ENCODE measurements at places on chromosomes 6 and 20.

DNA sequence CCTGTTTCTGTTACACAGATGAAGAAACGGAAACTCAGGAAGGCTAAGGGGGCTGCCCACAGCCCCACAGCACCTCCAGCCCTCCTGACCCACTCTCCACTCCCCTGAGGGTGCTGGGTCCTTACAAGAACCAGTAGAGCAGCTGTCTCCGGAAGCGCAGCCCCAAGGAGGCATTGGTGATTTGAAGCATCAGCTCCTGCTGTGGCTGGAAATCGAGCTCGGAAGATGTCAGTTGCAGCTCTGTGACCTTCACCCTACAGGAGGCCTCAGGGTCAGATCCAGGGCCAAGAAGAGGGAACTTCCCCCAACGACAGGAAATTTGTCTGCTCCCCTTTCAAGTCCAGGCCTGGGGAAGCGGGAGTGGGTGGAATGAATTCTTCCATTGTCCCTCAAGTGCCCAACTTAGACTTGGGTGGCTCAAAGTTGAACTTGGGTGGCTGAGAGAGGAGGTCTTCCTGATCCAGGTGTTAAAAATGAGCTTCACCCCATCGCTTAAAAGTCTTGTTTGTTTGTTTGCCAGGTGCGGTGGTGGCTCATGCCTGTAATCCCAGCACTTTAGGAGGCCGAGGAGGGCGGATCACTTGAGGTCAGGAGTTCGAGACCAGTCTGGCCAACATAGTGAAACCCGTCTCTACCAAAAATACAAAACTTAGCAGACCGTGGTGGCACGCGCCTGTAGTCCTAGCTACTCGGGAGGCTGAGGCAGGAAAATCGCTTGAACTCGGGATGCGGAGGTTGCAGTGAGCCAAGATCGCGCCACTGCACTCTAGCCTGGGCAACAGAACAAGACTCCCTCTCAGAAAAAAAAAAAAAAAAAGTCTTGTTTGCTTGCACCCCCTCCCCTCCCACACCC is 1.9 kb downstream of the PLTP start:
- DNase-seq, result no peak

- DNase-seq, result no peak
Measured at GRCh38 chr6:63319939-63320338, at the start of gene LGSN. Gene LGSN (minus strand): TSS chr6:63319983. CDS start chr6:63319943, 40 bp downstream.

DNA sequence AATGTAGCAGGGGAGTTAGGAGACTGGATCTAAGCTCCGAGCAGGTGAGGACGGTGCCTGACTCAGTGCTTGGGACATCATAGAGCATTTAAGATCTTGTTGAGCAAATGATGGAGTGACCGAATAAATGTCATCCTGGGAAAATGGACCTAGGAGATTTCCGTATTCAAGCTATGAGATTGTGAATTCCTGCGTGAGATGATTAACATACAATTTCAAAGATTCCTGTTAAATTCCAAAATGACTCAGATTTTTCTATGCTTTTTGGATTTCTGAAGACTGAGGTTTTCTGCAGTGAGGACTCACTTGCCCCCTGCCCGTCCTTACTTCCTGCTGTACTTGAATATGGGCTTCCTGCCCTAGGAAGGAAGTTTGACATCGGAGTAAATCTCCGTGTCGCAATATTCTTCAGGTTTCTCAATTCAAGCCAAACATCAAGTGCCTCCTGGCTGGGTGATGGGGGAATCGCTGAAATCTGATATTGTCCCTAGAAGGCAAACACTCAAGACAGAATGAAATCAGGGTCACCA is 5.2 kb downstream of the SYTL3 start:
- DNase-seq, result no peak

DNA sequence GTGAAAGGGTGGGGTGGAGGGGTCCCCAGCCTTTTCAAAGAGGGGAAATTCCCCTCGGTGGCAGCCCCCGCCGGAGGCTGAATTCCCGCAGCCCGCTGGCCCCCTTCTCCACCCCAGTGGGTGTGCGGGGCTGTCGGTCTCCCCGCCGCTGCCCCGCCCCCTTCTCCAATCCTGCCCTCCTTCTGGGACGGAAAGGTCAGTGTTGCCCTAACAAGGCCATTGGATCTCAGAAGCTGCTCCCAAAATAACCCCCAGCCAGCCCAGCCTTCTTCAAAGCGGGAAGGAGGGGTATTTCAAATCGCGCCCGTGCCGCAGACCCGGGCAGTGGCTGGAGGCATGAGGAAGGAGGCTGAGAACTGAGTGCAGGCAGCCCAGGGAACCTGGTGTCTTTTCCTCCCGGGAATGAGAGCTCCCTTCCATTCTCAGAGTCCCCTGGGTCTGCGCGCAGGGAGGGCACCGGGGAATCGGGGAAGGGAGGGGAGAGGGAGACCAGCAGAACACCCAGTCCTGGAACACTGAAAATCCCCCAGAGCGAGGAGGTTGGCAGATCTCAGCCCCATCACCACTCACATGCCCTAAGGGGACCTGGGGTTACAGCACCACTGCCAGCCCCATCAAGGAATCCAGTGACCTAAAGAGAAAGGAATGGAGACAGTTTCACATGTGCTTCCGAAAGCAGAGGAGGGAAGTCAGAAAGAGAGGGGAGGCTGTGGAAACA is at the start of gene JPH2:
Gene JPH2 (minus strand): TSS at position 135 of the 718 bp plus-strand sequence. CDS start 483 bp downstream, outside the sequence.
- DNase-seq, result no peak

DNA sequence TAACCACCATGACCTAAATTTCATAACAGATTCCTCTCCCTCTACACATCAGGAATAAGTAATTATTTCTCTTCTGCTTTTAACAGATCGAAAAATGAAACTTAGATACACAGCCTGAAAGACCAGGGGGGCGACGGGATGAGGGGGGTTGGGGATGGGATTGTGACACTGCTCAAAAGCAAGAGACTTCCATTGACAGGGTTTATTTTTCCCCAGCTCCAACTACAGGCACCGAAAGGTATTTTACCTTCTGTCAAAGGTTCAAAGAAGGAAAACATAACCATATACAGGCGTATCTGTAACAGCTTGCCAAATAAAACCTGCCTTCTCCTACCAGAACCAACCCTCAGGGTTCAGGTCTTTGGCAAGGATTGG is 1.3 kb downstream of the EPHA7 start:
- no peak for DNase-seq

DNA sequence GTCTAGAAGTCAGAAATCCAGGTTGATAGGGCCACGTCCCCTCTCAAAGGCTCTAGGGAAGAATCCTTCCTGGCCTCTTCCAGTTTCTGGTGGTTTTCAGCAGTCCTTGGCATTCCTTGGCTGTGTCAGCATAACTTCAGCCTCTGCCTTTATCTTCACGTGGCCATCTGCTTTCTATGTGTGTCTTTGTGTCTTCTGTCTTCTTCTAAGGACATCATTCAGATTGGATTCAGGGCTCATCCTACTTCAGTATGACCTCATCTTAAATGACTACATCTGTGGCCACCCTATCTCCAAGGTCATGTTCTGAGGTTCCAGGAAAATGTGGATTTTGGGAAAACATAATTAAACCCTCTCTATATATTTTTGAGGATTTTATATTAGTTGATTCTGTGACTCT is 23.0 kb downstream of the C6orf89 start:
- no peak for DNase-seq

DNA sequence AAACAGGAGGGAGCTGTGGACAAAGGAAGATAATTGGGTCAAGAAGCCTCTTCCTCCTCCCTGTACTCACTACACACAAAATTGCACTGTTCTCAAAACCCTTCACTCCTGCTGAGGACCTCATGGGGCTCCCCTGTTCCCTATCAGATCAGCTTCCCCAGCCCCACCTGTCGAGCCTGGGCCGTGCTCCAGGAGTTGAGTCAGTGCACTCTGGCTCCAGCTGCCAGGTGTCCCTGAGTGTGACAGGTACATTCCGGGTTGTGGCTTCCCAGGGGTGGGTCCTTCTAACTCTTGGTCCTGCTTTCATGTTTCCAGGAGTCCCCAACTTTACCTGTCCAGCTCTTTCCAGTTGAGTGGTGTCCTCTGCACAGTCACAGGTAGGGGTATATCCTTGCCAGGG is 8.4 kb downstream of the RAB5IF start:
- DNase-seq, result no peak

GRCh38 chr20:36367370-36367745 is 61.2 kb downstream of the DLGAP4 start:
- no peak for DNase-seq

DNA sequence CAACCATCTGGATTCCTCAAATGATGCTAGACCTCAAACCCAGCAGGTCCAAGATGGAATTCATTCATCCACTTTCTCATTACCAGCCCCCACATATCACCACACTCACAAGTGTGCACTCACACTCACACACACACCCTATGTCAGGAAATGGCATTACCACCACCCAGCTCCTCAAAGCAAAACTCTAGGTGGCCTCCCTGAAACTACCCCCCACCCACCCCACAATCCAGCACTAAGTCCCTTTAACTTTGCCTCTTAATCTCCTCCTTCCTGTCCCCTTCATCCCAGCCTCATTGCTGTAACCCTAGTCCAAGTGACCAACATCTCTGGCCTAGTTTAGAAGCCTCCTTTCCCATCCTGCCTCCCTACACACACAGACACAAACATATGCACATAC is 109.4 kb downstream of the TNFAIP3 start:
- no peak for DNase-seq

GRCh38 chr6:72084992-72085569 is 198.7 kb downstream of the RIMS1 start:
- DNase-seq, result no peak

- no peak for DNase-seq
Measured at GRCh38 chr6:147222160-147222838, 18.1 kb downstream of the STXBP5 start.

DNA sequence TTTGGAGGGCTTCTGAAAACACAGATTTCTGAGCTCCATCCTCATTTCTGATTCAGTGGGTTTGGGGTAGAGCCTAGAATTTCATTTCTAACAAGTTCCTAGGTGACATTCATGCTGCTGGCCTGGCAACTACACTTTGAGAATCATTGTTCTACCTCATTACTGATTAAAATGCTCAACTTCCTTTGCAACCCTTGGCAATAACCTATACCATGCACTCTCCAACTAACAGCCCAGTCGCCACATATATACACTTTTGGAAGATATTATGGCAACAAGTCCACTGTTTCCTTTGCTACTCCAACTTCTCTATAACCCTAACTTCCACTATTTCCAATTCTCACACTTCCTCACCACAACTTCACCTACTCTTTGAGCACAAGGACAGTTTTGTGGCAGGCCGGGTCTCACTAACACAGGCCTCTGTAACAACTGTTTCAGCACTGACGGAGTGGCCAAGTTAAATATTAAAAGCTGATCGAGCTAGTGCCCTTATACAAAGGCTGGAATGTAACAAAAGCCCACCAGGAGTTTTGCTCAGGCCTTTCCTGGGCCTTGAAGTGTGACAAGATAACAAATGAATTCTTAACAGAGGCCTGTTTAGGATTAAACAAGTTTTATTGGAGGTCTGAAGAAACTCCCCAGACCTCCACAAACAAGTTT is 32.1 kb upstream of the RAB23 start:
- no peak for DNase-seq

GRCh38 chr20:62427172-62428001 is at the start of gene RBBP8NL:
Gene RBBP8NL (minus strand): TSS chr20:62427539. CDS start chr20:62419647, 7,892 bp downstream.
- no peak for DNase-seq

- DNase-seq, result no peak
Measured at GRCh38 chr6:131053546-131054240, 9.4 kb downstream of the EPB41L2 start.

DNA sequence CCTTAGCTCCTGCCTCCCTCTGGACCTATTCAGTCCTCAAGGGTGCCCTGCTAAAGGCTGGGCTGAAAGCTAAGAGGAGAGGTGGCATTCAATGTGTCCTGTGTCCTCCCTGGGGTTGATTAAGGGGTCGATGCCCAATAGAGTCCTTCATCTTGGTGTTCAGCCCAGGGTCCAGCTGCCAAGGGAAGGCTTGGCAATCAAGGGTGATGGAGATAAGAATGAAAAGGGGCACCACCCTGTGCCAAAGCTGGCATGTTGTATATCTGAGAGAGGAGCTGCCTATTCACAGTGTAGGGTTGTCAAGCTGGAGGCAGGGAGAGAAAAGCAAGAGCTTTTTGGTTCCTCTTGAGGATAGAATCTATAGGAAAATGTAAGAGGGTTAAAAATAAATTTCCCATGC is 12.3 kb downstream of the C20orf173 start:
- no peak for DNase-seq

- DNase-seq, result no peak
Measured at GRCh38 chr6:64357430-64357829, 721.8 kb downstream of the PHF3 start.

DNA sequence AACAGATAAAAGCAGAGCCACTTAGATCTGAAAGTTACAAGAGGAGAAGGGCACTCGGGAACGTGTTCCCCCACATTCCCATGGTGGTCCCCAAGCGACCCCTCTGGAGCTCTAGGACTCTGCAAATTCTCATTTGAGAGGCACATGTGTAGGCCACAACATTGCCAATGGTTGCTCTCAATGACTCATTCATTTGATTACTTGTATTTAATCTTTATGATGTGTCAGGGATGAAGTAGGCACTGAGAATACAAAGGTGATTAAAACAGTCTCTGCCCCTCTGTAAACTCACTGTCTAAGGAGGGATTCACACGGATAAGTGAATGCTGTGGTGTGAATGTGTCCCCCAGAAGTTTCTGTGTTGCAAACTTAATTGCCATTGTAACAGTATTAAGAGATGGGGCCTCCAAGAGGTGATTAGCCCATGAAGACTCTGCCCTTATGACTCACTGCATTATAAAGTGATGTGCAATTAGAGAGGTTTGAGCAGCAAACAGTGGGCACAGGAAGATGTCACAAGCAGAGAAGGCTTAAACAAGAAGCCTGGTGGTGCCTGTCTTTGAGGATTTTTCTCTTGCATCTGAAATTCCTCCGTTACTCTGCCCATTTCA is 34.0 kb upstream of the TRAM2 start:
- no peak for DNase-seq

- no peak for DNase-seq
Measured at GRCh38 chr6:57257911-57258541, 35.9 kb upstream of the RAB23 start.

DNA sequence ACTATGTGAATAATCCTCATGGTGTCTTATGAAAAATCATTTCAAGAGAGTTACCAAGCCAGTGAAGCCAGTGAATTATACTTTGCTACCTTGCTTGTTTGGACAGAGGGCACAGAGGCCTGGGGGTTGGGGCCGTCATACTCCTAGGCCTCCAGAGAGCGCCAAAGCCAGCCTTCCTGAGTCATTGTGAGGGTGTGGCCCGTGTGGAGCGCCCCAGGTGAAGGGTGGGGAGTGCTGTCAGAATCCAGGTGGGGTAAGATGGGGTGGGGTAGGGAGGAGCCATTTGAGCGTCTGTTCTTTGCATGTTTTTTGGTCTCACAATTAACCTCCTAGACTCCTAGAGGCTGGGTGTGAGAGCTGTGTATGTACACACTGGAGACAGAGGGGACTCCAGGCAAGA is 71.1 kb downstream of the PERP start:
- DNase-seq, result no peak
